Activated CD4-positive, alpha-beta T cell treated with anti-CD3 and anti-CD28 coated beads, Interleukin-10, Interleukin-2, amounts not matched to agents 100 ng/mL and 50 ng/mL, durations not matched to agents 16 hours and 8 hours (primary cell): ENCODE measurements at places on chromosomes 13 and 19.

- no peak for DNase-seq
Observed at GRCh38 chr19:618247-618619, 15.1 kb downstream of the POLRMT start.

GRCh38 chr19:2711172-2711874, 8.8 kb upstream of the GNG7 start:
- no peak for DNase-seq

GRCh38 chr13:21871382-21871781, 200.5 kb downstream of the FGF9 start:
- DNase-seq = no peak

- DNase-seq = peak; percentile 66
Observed at GRCh38 chr19:40592170-40592569, 9.0 kb upstream of the LTBP4 start.

DNA sequence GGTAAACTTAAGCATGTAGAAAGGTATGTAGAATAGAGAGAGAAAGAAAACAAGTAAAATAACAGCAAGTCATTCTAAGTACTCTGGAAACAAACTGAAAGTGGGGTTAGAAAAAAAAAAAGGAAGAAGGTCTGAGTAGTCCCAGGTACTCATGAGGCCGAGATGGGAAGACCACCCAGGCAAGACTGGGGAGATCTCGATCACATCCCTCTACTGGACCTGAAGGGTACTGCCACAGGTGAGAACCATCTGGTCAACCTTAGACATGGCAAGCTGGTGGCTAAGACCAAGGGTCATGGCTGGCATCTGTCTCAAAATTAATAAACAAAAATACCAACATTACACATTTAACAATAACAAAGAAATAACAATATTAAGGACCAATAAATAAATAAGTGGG, 36.3 kb upstream of the ZNF724 start:
- DNase-seq = no peak

GRCh38 chr13:21573920-21574712, 29.9 kb downstream of the MICU2 start:
- no peak for DNase-seq

DNA sequence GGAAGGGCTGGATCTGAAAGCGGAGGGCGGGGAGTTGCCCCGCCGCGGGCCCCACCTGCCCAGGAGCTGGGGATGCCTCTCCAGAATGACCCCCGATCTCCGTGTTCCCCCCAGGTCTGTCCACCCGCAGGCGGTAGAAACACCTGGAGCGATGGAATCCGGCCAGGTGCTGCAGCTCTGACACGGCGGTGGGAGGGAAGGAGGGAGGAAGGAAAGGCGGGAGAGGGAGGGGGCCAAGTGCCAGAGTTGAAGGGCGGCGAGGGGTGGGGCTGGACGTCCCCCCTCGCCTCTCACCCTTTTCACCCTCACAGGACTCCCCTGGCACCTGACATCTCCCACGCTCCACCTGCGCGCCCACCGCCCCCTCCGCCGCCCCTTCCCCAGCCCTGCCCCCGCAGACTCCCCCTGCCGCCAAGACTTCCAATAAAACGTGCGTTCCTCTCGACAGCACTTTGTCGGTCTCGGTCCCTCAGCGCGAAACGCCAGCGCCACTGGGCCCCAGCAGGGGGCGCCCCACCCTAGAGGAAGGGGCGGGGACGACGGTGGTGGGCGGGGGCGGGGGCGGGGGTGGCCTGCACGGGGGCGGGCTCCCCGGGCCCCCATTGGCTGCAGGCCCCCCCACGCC, 337 bp upstream of the FXYD7 start:
- DNase-seq = peak; percentile 81

GRCh38 chr13:109694972-109695371, 91.4 kb downstream of the IRS2 start:
- no peak for DNase-seq

DNA sequence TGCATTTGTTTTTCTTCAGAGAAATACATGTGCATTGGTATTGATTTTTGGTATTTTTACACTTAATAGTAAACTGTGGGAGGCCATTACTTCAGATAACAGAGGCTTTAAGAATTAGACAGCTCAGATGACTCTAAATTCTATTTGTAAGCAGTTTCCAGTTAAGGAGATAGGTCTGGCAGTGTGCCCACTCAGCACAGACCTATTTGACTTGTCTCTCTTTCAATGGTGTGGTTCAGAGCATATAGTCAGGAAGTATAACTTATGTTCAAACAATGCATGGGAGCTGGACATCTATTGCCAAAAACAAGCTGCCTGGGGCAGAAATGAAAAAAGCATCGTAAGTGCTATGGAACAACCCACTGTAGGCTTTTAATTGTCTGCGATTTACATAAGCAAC, 370.7 kb downstream of the HS6ST3 start:
- no peak for DNase-seq

GRCh38 chr13:98279473-98280175, 102.6 kb upstream of the RNF113B start:
- no peak for DNase-seq

GRCh38 chr13:104683789-104684188, 1617.6 kb upstream of the SLC10A2 start:
- no peak for DNase-seq

DNA sequence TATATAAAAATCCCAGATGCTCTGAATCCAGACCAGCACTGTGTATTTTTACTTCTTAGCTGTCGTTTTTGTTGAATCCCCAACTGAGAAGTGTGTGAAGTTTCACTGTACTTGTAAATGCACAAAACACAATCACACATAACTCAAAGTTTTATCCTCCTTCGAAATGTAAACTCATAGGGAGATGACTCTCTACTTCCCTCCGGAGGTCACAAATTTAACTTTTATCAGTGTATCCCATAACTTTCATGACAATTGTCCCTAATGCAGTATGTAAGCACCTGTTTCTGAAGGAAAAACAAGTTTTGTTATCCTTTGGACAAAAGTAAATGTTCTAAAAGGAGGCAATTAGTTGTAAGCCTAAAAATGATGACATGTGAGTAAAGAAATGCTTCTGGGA, 665.0 kb upstream of the SLITRK6 start:
- no peak for DNase-seq

DNA sequence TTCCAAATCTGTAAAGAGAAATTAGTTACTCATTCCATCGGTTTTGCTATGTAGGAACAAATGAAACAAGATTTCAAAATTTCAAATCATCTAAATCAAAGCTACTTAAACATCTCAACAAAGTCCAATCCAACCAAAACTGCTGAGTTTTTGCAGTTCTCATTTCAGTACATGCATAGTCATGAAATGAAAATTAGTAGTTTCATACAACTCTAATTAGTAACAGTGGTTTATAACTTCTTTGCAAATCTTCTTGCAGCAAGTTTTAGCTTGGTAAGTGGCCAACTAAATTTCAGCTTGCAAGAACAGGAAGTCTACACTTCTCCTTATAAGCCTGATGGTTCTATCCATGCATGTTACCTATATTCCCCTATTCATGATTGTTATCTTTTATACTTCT, 75.6 kb downstream of the SPRY2 start:
- no peak for DNase-seq

DNA sequence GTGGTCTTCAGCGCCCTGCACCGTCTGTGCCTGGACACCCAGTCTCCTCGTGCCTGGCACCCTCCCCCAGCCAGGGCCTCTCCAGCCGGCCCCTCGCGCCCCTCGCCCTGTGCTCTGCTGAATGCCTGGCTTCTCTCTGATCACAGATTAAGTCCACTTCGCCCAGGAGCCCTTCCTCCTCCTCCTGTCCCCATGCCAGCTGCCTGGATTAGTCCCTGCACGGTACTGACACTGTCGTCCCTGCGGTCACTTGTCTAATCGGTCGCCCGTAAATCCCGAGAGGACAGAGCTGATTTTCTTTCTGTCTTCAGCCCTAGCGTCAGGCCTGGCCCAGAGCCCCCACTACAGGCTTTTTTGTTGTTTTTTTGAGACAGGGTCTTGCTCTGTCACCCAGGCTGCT, 6.6 kb downstream of the THOP1 start:
- no peak for DNase-seq

DNA sequence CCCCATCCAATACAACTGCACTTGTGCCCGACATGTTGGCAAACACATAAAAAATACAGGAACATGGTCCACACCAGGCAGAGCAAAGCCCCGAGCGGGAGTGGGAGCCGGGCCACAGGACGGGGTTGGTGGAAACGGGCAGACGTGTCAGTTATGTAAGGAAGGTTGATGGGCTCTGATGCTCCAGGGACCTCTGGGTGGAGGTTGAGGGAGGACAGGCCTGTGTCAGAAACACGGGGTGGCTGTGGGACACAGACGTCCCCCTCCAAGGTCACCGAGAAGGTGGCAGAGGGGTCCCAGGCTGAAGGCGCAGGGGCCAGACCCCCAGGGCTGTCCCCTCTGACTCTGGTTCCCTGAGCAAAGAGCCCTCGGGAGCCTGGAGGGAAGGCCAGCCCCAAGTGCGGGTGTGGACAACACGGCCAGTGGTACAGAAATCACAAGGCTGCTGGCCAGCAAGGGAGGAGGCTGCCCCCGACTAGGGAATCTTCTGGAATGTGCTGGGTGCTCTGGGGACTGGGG, 31.4 kb upstream of the C13orf46 start:
- no peak for DNase-seq

GRCh38 chr13:84399320-84400085, 517.2 kb upstream of the SLITRK1 start:
- no peak for DNase-seq

GRCh38 chr19:52398081-52398441, 412 bp downstream of the ZNF528 start:
- no peak for DNase-seq

DNA sequence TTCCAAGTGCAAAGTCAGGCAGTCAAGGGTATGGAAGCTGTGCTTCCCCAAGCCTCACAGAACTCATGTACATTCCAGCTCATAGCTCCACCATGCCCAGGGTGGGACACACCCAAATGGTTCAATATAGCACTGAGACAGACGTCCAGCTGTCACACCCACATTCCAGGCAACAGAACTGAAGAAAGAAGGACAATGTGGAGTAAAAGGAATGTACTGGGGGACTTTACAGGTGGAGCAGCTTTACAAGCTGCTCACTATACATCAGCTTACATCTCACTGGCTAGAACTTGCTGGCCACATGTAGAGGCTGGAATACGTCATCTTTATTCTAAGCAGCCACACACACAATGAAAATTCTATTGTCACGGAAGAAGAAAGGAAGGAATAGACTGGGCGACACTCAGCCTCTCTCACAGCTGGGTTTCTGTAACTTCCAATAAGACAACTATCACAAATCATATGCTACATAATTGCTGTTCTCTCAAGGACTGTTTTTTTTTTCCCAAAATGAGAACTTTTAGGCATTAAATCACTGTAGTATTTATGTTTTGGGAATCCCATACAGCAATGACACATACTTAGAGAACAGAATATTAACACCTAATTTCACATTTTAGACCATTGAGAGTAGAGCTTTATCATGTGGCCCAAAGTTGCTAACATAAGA, 86.1 kb downstream of the KLF12 start:
- no peak for DNase-seq

DNA sequence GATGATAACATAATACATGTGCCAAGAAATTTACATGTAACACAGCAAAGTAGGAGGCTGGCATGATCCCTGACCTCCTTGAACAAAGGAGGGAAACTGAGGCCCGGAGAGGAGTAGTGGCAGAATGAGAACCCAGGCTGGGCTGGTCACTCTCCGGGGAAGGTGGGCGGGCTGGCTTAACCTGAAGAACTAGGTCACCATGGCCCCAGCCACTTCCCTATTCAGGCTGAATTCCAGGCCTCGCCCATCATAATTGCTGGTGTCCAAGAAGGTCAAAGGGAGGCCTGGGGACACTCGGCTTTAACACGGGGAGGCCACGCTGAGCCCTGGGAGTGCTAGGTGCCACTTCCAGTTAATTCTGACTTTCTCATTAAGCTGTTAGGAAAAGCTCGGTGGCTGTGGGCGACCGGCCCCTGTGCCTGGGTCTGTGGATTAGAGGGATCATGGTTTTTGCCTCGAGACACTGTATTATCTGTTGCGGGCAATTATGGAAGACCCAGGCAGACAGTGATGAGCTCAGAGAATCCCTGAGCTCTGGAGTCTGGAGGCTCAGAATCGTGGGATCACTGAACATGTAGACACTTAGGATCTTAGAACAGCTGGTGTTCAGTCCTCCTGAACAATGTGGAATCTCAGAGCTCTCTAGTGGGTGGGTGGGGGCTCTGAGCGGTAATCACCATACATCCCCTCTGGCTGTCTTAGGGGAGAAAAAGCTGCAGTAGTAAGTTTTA, 5.0 kb upstream of the TINCR start:
- DNase-seq = no peak

GRCh38 chr13:77779552-77780272, 82.2 kb downstream of the SLAIN1 start:
- peak; percentile 51 for DNase-seq

- DNase-seq = no peak
Observed at GRCh38 chr19:43687660-43687997, 17.7 kb upstream of the PLAUR start.

- no peak for DNase-seq
Observed at GRCh38 chr19:51689751-51690453, 3.2 kb upstream of the SPACA6 start.

DNA sequence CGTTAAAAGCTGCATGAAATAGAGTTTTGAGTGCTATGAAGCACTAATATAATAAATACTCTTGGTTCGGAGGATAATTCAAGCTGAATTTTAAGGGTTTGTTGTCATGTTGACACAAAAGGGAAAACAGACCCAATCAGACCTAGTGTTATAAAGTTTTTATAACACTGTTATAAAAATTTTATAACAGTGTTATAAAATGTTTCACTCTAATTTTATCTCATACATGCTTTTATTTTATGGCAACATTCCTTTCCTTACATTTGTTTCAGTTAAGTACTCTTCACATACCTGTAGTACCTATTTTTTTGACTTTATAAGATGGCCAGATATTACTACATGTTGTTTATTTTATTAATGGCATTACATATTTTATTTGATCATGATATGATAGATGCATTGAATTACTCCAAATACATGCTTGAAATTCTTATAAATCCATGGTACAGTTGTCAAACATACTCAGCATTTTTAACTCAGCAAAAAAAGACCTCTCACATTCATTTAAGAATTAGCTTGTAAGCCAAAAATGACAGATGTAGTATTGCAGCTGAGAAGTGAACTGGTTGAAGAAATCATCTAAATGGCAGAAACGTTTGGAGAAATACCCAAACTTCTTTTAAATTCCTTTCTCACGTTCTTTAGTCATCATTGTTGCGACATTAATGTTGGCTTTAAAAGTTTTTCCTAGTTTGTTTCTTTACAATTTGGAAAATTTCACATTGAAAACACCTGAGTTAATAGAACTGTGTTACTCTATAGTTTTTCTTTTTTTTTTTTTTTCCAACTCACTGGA, 104.5 kb downstream of the PIBF1 start:
- no peak for DNase-seq
